AG09309 (cell line): ENCODE measurements at places on chromosomes 3 and 15.

DNA sequence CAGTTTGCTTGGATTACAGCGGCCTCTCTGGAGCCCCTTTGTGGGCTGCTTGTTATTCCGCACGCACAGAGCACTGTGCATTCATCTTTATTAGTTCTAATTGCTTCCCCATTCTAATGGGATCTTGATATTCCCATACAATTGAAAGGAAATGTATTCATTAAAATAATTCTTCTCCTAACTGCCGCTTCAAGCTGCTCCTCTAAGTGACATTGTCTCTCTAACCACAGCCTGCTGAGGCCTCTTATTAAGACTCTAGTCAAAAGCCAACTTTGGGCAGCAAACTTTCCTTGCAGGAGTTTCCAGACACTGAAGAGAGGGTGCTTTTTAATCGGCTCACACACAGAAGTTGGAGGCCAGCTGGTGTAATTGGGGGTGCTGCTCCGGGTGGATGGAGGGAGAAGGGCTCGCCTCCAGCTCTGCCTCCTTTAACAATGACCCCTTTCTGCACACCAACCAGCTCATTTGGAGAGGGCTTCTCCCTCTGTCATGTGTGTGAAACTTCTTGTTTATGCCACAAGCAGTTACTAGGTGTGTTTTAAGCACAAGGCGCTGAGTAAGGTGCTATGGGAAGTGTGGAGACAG, 5.6 kb upstream of the MAGEF1 start:
- DNase-seq = no peak

DNA sequence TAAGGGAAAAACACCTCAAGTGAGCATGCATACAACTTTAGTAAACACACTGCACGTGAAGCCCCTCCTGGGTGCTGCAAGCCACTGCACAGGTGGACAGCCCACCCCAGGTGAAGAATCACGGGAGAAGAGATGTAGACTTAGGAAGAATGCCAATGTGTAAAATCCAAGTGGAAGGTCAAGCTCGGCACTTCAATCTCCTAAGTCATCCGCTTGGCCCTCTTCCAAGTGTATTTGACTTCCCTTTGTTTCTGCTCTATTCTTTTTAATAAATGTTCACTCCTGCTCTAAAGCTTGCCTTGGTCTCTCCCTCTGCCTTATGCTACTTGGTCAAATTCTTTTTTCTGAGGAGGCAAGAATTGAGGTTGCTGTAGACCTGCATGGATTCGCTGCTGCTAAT, 316.6 kb downstream of the EDEM1 start:
- DNase-seq = no peak

GRCh38 chr15:40091861-40092255, 16.8 kb downstream of the BMF start:
- no peak for DNase-seq

GRCh38 chr3:187251599-187251998, 39.9 kb downstream of the MASP1 start:
- DNase-seq = no peak

DNA sequence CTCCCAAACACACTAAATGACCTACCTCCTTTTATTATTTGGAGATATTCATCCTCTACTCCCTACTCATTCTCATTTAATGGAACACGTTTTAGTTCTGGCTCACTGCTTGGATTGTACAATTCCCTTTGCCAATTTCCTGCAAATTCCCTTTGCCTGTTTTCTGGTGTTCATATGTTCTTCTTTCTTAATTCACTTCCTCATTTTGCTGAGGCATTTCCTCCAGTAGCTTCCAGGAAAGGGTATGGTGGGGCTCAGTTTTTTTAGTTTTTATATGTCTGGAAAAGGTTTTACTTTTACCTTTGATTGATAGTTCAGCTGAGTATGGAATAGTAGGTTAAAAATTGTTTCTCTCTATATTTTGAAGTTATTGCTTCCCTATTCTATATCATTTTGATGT, 143.6 kb upstream of the GOLIM4 start:
- DNase-seq = no peak

DNA sequence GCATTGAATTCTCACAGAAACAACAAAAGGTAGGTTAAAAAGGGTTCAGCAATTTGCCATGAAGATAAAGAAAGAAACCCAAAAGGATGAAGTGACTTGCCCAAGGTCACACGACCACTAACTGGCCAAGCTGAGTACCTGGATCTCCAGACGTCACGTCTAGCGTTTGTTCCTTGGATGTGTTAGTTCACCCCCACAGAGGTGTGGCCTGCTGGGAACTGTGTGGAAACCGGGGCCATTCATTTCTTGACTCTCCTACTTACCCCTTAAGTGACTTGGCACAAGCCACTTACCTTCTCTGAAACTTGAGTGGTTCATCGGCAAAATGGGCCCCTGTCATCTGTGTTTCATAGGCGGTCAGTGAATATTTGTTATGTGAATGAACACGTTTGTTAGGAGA, 244.3 kb upstream of the SLCO3A1 start:
- DNase-seq = no peak

DNA sequence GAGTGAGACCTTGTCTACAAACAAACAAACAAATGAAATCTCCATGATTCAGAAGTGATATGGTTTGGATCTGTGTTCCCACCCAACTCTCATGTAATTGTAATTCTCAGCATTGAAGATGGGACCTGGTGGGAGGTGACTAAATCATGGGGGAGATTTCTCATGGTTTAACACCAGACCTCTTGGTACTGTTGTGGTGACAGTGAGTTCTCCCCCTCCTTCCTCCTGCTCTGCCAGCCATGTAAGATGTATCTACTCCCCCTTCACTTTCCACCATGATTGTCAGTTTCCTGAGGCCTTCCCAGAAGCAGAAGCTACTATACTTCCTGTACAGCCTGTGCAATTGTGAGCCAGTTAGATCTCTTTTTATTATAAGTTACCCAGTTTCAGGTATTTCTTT, 438.4 kb upstream of the THBS1 start:
- DNase-seq = no peak

DNA sequence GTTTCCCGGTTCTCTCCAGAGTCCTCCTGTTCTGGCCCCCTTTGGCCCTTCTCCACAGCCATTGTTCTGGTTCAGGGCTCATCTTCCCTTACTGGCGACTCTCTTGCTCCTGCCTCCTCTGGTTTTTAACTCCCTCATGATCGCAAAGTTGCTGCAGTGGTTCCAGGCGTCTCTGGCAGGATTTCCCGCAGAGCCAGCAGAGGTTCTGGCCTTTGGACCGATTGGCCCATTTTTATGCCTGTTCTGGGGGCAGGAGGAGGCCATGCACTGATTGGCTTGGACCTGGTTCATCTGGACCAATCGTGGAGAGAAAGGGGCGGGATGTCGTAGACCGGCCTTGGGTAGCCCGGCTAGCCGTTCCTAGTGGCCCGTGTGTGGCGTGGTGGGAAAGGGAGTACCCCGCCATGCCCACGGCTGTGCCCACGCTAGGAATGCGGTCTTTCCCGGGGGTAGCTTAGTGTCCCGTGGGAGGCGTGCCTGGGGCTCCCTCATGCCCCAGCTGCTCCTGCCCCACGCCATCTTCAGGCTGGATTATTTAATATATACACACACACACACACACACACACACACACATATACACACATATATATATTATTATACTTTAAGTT, 113.4 kb downstream of the FBLN2 start:
- DNase-seq = no peak

- no peak for DNase-seq
These were observed 73.6 kb upstream of the VGLL4 start for GRCh38 chr3:11717301-11717700.

DNA sequence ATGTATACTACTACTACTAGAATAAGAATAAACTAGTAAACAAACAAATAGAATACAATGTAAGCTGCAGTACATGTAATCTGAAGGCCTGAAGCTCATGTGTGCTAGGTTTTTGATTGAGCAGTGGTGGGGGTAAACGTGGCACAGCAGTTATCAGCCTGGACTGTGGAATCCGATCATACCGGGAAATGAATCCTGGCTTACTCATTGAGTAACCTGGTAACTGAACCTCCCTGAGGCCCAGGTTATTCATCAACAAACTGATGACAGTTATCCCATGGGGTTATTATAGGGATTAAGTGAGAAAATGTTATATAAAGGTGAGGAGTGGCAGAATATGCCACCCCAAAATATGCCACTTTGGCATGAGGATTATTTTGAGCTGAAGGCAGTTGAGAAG, 339.1 kb downstream of the FHIT start:
- DNase-seq = no peak

GRCh38 chr3:149271669-149272068, 50.0 kb upstream of the CP start:
- DNase-seq = no peak

DNA sequence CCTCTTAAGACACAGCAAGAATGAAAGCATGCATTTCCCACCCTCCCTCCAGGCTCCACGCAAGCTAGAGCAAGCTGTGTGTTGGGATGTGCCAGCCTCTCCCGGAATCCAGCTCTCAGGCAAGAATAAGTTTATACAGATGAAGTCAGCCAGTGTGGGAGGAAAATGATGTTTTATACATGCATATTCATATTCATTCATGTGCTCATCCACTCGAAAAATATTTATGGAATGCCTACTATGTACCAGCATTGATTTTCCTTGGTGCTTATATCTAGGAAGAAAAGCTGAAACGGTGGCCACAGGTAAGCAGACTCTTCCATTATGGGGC, 62.7 kb downstream of the KLHL6 start:
- no peak for DNase-seq

DNA sequence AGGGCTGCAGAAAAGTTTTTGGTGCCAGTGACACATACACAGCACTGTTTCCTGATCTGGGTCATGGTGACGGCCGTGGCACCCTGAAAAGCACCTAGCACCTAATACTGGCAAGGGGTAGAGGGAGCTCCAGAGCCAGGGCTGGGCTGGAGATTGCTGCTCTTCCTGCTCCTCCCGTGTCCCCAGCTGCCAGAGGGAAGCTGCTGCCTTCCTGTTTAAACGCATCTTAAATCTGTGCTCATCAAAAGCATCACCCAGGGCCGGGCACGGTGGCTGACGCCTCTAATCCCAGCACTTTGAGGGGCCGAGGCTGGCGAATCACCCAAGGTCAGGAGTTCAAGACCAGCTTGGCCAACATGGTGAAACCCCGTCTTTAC, 156.7 kb upstream of the MEF2A start:
- peak; percentile 23 for DNase-seq

GRCh38 chr3:96491023-96491422, 323.4 kb upstream of the EPHA6 start:
- DNase-seq = no peak

DNA sequence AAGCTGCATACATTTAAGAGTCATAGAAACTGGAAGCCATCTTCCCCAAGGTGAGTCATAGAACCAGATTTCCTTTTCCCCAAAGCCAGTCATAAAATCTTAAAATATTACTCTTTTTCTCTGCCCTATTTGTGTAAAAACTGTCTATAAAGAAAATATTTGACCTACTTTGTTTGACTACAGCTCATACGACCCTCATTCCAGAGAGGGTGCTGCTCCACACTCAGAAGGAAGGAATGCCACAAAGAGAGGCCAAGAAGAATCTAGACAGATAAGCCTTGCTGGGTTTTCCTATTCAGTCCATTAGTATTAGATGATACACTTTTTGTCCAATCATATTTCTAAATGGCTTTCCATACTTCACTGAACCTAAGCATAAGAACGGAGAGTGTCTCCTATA, 671.6 kb upstream of the SGO1 start:
- DNase-seq = peak; percentile 47

- DNase-seq = no peak
These were observed 5.2 kb downstream of the CAMKV start for GRCh38 chr3:49864505-49864904.

DNA sequence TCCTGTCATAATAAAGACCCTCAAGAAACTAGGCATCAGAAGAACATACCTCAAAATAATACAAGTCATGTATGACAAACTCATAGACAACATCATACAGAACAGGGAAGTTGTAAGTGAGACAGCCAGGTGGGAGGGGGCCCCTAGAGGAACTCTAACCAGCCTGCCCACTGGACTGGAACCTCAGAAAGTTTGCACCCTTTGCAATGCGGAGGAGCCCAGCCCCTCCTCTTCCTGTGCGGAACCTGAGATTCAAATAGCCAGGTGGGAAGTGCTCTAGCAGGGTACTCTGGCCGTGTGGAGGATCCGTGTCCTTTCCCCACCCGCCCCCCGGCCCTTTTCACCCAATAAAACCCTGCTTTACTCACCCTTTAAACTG, 387.0 kb upstream of the CBLB start:
- DNase-seq = no peak

GRCh38 chr3:3464131-3464530, 284.6 kb upstream of the CRBN start:
- DNase-seq = no peak

DNA sequence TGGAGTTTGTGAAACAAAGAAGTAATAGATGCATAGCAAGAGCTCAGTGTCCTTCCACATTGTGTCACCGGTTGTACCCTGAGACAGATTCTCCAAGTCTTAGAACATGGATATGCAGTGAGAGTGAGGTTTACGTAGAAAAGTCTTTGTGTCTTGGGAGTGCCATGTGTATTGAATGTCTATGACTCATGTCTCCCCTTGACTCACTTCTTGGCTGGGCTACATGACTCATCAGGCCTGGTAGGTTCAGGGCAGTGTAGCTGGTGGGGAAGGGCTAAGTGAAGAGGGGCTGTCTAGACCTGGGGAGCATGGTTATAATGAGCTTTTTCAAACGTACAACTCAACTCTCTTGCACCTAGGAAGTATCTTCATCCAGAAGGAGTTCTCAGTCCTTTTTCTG, 167.4 kb downstream of the GAP43 start:
- DNase-seq = peak; percentile 80

GRCh38 chr15:72070817-72071447, 47.0 kb downstream of the MYO9A start:
- no peak for DNase-seq

DNA sequence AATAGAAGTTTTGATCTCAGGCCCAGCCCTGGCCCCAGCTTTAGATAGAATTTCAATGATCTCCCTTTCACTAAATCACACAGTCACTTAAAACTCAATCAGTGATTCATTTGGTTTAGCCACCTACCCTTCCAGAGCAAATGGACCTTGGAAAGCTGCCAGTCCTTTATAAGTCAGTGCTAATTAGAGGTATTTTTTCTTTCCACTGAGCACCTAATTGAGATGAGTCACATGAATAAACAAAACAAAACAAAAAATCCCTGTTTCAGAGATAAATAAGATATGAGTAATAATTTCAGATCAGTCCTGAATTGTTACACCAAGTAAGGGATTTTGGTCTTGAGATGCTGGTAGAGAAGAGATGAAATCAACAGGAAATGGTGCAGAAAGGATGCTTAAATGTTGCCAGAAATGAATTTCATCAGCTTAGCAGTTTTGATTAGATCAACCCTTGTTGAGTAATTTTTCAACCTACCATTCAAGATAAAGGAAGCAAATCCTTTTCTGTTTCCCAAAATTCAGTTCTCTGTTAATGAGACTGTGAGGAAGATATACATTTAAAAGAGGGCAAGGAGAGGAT, 352.0 kb upstream of the COL8A1 start:
- peak; percentile 21 for DNase-seq
